Activated naive CD4-positive, alpha-beta T cell treated with anti-CD3 and anti-CD28 coated beads, Interleukin-2, amount 50 U/mL, for 16 hours (primary cell): ENCODE measurements at places on chromosomes 7 and 10.

- DNase-seq, result no peak
These were observed 439.5 kb upstream of the NFE2L3 start for GRCh38 chr7:25712500-25712899.

DNA sequence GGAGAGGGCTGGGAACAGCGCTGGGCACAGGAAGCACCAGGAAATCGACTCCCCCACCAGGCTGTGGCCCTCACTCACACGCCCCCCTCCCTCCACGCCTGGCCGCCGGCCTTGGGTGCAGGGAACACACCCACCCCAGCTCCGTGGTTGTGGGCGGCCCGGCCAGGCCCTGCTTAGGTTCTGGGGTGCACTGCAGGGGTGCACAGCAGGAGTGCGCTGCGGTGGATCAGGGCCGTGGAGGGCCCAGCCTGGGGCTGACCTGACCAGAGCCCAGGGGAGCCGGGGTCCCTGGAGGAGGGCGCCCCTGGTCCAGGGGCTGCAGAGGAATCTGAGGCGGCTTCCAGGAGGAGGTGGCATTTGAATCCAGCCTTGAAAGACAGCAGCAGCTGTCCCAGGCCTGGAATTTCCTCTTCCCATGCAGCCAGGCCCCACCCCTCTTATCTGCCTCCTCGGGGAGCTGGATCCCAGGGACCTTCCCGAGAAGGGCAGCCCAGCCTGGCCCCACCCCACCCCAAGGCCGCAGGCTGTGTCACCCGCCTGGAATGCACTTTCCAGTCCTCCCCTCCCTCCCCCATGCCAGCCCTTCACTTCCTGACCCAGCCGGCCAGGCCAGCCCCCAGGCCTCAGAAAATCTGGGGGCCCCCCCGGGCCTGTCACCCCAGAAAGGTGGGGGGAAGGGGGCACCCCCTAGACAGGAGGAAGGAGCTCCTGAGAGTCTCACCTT is 18.4 kb upstream of the PDGFA start:
- DNase-seq, result no peak

- DNase-seq, result no peak
These were observed 16.0 kb downstream of the TET1 start for GRCh38 chr10:68576118-68576517.

- no peak for DNase-seq
These were observed 13.9 kb downstream of the PARD3 start for GRCh38 chr10:34801097-34801733.

GRCh38 chr7:148921189-148921588 is 37.1 kb upstream of the EZH2 start:
- DNase-seq, result no peak

DNA sequence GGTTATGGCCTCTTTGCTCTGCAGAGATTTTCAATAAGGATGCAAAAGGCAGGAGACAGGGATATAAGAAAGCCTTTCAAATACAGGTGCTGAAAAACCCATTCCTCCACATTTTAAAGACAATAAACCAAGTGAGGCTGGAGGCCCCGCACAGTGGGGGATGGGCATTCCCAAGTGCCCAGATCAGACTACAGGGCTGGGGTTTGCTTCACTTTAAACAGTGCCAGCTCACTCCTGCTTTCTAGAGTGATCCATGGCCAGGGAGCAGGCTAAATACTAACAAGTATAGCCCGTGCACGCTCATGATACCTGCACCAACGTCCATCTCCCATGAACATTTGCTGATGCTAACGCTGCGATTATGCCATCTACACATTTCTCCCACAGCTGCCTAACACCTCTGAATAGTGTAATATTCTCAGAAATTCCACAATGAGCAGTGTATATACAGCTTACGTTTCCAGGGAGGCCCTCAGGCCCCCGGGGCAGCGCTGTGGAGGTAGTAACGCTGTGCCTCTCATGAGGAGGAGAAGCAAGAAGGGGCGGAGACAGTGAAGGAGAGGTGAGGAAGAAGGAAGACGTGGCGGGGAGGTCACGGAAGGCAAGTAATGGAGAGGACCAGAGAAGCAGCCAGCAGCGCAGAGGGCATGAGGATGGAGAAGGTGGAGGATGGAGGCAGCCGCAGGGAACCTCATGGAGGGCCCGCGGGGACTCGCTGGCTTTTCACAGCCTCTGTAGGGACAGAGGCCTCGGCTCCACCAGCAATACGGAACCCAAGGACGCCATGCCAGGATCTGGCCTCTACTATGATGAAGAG is 141.7 kb downstream of the USP6NL start:
- DNase-seq, result no peak

GRCh38 chr7:93757426-93757825 is 133.1 kb downstream of the TFPI2 start:
- DNase-seq, result no peak
